ENCODE measurements at places on chromosomes 5 and 9.

DNA sequence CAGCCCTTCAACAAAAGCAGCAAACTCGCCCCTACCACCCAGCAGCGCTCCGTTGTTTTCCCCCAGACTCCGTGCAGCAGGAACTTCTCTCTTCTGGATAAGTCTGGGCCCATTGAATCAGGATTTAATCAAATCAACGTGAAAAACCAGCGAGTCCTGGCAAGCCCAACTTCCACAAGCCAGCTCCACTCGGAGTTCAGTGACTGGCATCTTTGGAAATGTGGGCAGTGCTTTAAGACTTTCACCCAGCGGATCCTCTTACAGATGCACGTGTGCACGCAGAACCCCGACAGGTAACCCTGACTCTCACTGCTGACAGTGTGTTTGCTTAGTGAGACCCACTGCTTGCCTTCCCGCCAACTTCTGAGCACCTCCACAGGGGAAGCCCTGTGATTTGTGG lies 81.8 kb downstream of the PRDM6 start:
- DNase-seq = no peak

- DNase-seq = peak; percentile 92
These were observed 16.5 kb upstream of the QRFP start for GRCh38 chr9:130912932-130913598.

- DNase-seq = no peak
These were observed 5.4 kb downstream of the PTGES2 start for GRCh38 chr9:128121924-128122808.

DNA sequence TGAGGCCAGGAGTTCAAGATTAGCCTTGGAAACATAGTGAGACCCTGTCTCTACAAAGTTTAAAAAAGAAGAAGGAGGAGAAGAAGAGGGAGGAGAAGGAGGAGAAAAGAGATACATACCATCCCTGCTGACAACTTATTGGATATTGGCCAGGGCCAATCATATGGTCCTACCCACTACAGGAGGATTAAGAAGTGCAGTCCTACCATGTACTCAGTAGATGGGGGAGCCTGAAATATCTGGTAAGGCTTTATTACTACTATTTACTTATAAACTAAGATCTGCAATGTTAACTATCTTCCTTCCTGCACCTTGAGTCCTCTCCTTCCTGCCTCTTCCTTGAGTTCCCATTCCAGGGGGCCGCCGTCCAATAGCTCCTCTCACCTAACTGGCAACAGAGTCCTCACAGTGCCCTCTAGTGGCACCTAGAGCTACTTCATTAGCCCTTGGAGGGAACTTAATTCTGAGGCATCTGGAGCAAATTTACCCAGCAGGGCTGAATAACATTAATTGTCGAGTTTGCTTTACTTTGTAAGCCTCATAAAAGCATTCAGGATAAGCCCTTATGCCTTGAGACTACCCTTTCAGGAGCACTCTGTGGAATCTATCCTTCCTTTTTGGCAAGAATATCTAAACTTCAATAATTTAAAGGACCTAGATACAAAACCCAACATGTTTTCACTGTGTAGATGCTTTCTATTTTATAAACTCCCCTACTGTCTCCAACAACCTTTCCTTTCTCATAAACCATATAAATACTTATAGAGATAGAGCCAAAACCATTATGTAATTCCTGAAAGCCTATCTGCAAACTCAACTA lies 39.1 kb upstream of the RANBP6 start:
- peak; percentile 70 for DNase-seq

DNA sequence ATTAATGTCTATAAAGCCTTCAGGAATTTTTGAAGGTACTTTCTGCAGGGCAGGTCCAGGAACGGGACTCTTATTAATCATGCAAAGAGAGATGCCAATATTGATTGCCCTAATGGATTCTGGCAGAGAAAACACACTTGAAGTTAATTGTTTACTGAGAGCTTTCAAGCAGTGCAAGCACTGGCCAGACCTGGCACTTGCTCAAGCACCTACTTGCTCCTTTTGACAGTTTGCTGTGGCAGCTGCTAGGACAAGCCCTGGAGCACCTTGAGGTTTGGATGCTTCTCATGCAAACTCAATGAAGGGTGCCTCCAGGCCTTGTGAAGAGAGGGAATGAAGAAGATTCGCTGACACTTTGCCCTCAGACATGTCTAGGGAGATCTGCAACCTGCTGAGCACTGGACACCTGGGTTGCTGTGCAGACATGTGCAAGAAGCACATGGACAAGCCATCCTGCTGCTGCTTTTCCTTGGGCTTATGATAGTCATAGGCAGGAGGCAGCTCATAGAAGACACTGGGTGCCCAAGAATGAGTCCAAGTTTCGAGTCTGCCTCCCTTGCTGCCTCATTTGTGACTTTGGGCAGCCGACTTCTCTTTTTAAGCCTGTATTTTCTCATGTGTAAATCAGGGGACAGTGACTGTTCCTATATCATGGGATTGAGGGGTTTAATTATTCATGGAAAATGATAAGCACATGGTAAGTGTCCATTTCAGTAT lies 88.8 kb upstream of the EQTN start:
- no peak for DNase-seq

GRCh38 chr5:172235132-172235780 lies 41.3 kb downstream of the EFCAB9 start:
- DNase-seq = peak; percentile 30

- no peak for DNase-seq
These were observed 313.7 kb upstream of the IRX4 start for GRCh38 chr5:2196416-2196815.

DNA sequence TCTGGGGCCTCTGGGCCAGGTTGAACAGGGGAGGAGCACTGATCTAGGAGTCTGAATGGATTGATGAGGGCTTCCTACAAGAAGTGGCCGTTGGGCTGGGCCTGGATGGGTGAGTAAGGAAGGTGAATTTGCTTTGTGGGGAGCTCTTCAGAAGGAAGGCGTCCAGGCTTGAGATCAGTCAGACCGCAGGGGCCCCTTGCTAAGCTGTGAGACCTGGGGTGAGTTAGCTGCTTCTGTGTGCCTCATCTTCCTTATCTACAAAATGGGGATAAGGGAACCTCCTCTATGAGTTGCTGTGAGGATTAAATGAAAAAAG lies 1.1 kb upstream of the SYNPO start:
- no peak for DNase-seq

DNA sequence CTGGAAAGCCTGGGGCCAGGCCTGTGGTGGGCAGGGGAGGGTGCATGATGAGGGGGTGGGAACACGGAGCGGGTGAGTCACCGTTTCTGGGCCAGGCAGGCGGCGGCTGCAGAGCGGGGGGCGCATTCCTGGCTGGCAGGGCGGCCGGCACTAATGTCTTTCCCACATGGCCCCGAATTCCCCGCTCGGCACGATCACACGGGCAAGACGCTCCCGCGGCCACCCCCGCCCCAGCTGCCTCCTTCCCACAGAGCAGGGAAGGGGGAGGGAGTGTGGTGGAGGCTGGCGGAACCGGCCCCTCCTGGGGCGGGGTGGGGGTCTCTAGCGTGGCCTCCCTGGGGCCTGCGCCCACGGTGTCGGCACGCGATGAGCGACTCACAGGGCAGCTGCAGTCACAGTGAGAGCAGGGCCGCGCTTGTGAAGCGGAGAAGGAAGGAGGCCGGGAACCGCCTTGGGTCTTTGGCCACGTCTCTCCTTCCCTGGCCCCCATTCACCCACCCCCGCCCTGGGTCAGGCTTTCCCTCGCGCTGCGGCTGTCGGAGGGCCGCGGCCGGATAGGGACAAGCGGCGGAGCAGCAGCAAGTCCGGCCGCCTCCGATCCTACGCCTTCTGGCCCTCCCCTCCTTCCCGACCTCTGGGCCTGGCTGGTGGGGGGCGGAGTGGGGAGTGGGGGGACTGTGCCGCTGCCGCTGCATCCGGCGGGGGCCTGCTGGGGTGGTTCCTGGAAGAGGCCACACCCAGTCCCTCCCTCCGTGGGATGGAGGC lies 48.9 kb downstream of the CXXC5 start:
- peak; percentile 97 for DNase-seq

- DNase-seq = peak; percentile 88
These were observed 186.5 kb downstream of the NSG2 start for GRCh38 chr5:174231956-174232487.

GRCh38 chr9:32423371-32423770 lies 38.9 kb downstream of the ACO1 start:
- DNase-seq = peak; percentile 82

DNA sequence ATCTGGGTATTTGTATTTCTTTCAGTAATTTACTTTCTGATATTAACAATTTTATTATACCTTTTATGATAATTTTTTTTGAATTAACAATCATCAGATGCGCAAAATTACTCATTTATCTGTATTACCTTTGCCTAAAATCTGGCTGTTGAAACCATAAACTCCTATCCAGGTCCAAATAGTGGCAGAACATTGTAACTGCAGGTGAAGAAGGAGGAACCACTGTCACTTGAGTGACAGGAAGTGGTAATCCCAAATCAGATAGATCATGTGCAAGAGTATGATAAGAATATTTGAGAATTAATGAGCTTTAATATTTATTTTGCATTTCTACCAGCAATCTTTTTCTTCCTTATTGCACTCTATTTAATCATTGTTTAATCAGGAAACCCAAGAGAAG lies 139.3 kb upstream of the TLE4 start:
- DNase-seq = no peak

- no peak for DNase-seq
These were observed 4.3 kb upstream of the C7 start for GRCh38 chr5:40904994-40905306.

DNA sequence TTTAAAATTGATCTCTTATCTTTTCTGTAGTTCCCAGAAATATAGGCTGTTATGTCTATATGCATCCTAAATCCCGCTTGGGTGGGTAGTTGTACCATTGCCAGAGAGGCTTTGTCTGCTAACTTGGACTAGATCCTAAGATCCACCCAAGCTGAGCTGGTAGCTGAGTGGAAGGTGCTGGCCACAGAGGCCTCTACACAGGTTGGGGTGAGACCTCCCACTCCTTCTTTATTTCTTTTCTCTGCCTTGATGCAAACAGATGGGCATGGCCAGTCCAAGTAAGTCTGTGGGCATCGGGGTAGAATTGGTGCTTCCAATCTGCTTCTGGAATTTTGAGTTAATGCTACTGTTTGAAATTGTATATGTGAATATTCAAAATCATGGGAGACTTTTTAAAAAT lies 14.4 kb upstream of the GADD45G start:
- no peak for DNase-seq

DNA sequence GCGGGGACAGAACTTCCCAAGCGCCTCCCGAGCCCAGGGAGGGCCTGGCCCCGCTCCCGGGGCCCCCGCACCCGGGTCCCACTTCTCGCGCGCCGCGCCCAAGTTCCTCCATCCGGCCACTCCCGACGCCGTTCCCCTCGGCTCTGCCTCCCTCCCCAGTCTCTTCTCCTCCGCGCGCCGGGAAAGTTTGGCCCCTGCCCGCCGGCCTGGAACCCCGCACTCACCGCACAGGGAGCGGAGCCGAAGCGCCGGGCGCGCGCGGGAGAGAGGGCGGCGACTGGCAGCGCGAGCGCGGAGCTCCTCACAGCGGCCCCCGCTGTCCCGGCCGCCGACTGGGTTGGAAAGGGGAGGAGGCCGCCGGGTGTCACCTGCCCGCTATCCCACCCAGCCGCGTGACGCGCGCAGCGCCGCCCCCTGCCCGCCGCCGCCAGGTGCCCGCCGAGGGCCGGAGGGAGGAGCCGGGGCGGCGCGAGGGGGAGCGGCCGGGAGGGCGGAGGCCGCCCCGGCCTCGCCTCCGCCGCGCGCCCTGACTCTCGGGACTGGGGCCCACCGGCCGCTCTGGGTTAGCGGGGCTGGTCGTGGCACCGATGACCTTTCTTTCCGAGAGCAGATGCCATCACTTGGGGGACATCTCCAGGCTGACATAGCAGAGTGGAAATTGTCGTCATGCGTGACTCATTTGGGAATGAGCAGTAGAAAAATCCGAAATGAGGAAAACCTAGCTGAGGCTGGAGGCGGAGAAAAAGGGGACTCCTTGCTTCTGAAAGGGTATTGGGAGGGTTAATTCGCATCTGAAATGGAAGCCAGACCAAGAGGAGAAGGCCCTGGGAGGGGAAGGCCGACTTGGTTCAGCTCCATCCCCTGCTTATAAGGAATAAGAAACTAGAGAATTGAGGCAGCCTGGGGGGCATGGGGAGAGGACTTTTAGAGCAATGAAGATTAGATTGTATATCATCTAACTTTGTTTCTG lies at the start of gene ELOVL7:
Gene ELOVL7 (minus strand): TSS at position 334 of the 970 bp plus-strand sequence. CDS start 56,872 bp downstream, outside the sequence.
- DNase-seq = peak; percentile 41

- no peak for DNase-seq
These were observed 170.4 kb upstream of the OTULINL start for GRCh38 chr5:14411216-14411615.

DNA sequence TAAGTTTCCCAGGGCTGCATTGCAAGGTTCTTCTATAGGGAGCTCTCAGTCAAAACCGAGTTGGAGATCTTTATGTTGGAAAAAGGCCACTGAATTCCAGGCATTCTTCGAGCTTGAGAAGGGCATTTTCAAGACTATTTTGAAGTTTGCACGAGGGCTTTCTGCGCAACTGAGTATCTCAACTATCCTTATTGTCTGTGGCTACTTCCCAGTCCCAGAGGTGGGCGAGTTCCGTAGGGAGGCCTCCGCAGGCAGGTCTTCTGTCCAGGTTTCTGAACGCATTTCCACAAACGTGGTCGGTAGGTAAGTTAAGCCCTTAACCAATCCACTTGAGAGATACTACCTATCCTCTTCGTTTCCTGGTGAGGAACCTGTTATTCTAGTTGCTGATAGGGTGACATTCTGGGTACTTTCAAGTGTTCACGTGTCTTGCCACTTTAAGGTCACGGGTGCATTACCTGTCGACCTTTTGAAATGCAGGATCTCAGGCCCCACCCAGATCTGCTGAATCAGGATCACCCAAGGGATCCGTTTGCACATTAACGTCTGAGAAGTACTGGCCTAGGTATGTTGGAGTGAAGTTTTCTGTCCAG lies 51.4 kb upstream of the TJP2 start:
- peak; percentile 88 for DNase-seq

- peak; percentile 92 for DNase-seq
These were observed 93.8 kb downstream of the FEM1C start for GRCh38 chr5:115450741-115451140.

GRCh38 chr5:36613241-36613640 lies 6.8 kb downstream of the SLC1A3 start:
- DNase-seq = no peak

DNA sequence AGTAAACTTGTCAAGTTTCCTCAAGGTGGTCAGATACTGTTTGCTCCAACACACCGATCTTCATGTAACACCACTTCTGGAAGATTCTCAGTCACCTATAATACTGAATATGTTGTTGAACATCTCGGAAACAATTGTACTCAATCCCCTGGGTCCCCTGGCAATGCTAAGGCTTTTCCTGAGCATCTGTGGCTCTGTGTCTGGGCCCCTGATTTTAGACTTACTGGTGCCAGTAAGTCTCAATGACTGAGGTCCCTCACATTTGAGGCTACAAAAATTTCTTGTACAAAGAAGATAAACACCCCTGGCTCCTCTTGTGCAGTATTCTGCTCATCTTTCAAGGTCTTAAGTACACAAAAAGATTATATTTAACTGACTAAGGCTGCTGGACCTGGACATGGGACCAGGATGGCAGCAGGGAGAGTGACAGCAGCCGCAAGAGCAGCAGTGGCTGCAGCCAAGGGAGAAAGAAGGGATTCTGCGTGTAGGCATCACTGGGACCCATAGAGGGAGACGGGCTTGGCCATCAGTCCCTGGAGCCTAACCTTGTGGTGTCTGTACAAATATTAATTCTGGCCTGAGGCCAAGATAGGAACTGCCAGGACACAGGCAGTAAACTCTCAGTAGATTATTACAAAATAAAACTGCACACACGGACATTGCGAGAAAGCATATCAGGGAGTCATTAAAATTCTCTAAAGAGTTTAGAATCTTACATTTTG lies 49.0 kb upstream of the TNPO1 start:
- peak; percentile 52 for DNase-seq

All from EH (cell line).